Sigmoid colon (tissue), 7 donors: ENCODE measurements at places on chromosomes 1 and 21. TPM values are rescaled to one million over a fixed set of nuclear protein-coding genes. Genes with fewer than 3 reads are reported as not detected.

- peaks cover 27% of the 10 kb centered on the region for H3K36me3 ChIP-seq
- no peak overlapping the region for H3K4me3 ChIP-seq
- no peaks in the 10 kb centered on the region for H3K4me1 ChIP-seq
- H3K27me3 ChIP-seq, result no peaks in the 10 kb centered on the region
- DNase-seq, result no peak
- H3K27ac ChIP-seq, result peak overlapping the region; percentile 16
Observed at GRCh38 chr1:154178013-154178412, 13.9 kb downstream of the TPM3 start.

ATF3 gene
- 32.0 TPM for total RNA-seq

CCDC27 gene
- not detected for total RNA-seq

GRCh38 chr1:206116191-206116872, 856 bp downstream of the AVPR1B start:
- H3K27ac ChIP-seq, result no peak overlapping the region
- H3K36me3 ChIP-seq, result no peaks in the 10 kb centered on the region
- DNase-seq, result no peak
- H3K27me3 ChIP-seq, result no peaks in the 10 kb centered on the region
- H3K4me3 ChIP-seq, result no peak overlapping the region
